CMK (cell line): ENCODE measurements at places on chromosomes 16 and 17.
A peak's percentile ranks its signal among the peaks of the same experiment; 100 is the strongest.

- no peak for DNase-seq
These were observed 5.4 kb downstream of the TPSD1 start for GRCh38 chr16:1261131-1261892.

DNA sequence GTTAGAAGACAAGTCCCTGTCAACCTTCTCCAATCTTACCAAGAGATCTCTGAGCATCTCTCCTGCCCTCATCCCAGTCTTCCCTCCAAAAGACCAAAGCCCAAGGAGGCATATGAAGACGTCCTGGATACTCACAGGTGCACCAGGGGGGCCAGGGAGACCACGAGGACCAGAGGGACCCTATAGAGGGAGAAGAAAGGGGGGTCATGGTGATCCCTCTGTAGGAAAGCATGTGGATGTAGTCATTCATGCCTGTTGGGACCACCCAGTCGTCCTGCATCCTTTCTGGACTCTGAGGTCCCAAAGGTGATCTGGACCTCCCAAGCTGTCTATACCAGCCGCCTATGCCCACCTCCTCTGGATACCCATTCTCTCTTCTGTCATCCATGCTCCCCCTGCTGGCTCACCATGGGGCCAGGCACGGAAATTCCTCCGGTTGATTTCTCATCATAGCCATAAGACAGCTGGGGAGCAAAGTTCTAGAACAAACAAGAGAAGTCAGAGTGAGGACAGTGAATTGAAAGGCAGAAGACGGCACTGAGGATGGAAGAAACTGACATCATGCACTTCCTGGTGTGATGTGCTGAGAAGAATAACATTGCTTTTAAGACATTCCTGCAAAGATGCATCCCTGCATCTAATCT is 3.3 kb downstream of the COL1A1 start:
- no peak for DNase-seq

GRCh38 chr17:43020789-43021740 is 1.1 kb downstream of the VAT1 start:
- DNase-seq, result peak; percentile 82

GRCh38 chr17:60604686-60605334 is 4.8 kb downstream of the PPM1D start:
- DNase-seq, result no peak

- no peak for DNase-seq
These were observed 122.5 kb upstream of the CACNG5 start for GRCh38 chr17:66712453-66712852.

DNA sequence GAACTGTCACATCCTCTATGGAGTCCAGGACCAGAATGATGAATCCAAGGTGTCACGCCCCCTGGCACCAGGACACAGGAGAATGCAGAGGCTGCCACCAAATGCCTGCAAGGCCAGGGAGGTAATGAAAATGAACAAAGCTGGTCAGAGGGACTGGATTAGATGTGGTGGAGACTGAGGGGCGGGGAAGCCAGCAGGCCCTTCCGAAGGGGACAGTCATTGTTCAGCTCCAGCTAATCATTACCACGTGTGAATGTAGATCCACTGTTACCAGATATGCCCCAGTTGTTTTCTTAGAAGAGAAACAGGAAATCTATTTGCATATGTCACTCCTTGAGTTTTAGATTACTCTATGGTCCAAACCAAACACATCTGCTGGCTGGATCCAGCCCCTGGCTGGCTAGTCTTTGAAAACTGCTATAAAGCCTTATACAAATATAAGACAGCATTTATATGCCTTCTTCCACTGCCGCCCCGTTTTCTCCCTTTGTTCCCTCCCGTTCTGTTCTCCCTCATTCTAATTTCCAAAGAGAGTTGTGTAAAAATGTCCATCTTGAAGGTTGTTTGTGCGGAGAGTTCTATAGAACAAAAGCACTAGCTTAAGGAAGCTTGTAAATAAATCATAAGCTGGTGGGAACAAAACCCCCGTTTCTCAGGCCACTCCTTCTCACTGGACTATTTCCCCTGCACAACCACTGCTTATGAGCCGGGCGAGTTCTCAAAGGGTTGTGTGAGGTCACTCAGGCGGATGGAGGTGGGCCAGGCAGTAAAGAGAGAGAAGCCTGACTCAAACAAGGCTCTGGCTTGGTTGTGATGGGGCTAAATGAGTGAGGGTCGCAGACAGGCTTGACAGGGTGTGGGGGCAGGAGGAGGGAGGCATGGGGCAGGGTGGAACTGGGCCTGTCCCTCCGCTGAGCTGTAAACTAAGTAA is 14.2 kb downstream of the CRYM start:
- no peak for DNase-seq

GRCh38 chr17:73470316-73470826 is 158.6 kb upstream of the CDC42EP4 start:
- DNase-seq, result no peak

- no peak for DNase-seq
These were observed 5.2 kb upstream of the GHDC start for GRCh38 chr17:42199416-42200011.

- no peak for DNase-seq
These were observed 345.6 kb downstream of the CPPED1 start for GRCh38 chr16:12458051-12458450.

DNA sequence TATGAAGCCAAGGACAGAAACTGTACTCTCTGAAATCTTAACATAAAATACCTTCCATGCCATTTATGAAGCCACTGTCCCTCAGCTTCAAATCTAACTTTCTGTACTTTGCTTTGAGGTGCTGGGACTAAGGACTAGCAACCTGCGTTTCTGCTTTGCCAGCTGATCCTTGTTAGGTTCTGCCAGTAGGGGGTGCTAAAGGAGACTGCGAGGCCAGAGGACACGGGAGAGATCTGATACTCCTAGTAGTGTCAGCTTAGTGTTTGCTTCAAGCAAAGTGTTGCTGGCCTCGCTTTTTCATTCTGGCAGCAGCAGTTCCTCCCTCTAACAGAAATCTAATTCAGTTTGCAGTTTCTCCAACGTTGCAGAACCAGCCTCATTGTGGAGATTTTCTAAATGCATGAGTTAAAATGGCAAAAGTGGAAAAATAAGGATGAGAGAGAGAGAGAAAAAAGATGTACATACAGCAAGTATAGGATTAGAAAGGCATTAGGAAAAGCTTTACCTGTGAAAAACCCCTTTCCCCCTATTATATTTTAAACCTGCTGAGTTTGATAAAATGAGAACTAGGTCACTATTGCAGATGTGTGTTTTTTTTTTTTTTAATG is 297.5 kb downstream of the CA10 start:
- DNase-seq, result peak; percentile 5

GRCh38 chr17:63446753-63447470 is 806 bp upstream of the CYB561 start:
- DNase-seq, result peak; percentile 91

DNA sequence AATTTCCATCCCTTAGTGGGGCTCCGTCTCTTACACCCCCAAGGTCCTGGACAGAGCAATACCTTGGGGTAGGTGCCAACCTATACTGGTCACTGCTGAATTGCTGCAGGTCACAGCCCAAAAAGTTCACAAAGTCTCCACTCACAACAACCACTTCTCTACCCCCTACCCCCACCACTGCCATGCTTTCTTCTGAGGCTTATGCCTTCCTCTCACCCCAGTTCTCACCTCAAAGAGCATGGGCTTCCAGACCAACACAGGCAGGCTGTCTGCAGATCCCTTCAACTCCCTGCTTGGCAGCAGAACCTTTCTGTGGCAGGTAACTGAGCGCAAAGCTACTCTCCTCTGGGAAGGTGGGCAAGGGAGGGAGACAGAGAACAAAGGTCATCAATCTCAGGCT is 35.5 kb downstream of the C16orf78 start:
- DNase-seq, result no peak

GRCh38 chr17:8173871-8174322 is 2.3 kb downstream of the TMEM107 start:
- no peak for DNase-seq

GRCh38 chr16:74830648-74831047 is 56.0 kb upstream of the FA2H start:
- DNase-seq, result no peak

DNA sequence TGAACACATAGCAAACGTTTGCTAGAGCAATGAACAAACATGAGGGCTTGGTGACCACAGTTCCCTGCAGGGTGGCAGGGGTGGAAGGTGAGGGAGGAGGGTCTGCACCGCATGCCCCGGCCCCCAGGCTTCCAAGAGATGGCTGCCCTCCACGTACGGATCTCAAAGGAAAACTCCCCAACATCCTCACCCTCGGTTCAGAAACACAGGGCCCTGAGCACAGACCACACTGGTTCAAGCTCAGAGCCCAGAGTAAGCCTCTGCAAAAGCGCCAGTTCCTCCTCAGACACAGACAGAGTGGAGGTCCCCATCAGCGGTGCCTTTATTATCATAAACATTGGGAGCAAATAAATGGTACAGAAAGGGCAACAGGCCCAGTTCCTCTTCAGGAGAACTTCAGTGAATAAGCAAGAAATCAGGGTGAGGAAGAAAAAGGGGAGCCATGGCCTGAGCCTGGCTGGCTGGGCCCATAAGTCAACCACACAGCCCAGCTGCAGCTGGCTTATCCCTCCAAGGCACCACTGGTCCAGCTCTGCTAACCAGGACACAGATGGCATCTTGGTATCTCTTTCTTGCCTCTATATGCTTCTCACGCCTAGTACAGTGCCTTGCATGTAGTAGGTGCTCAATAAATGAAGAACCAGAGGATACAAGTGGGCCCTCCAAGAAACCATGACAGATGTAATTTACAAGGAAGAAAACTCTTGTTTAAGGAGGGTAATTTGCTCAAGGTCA is 11.0 kb downstream of the MPO start:
- DNase-seq, result no peak

GRCh38 chr16:71929048-71929447 is 33.7 kb downstream of the IST1 start:
- no peak for DNase-seq

DNA sequence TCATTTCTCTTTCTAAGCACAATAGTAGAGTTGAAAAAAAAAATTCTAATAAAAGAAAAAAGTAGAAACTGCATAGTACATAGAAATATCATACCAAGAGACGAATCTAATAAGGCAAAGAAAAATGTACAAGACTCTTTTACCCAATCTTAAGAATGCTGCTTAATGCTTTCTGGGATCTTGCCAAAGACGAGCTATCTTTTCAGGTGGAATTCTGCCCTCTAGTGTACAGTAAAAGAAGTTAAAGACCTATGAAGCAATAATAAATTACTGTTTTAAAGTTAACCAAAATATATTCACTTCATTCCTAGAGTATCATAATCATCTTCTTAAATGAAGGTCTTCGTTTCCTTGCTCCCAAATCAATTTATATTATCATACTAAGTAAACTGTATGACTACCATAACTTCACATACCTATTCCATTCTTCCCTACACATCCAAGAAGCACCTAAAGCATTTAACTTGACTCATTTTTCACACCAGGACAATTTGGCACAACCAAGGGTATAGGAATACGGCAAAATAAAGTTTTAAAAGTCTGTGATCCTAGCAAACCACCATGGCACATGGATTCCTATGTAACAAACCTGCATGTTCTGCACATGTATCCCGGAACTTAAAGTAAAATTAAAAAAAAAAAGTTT is 47.7 kb downstream of the CFDP1 start:
- DNase-seq, result peak; percentile 31
